Esophagus squamous epithelium (tissue), 5 donors: ENCODE measurements at places on chromosomes 5 and 9.

GRCh38 chr5:131008329-131008728 is 156.7 kb downstream of the HINT1 start:
- no peak for DNase-seq

DNA sequence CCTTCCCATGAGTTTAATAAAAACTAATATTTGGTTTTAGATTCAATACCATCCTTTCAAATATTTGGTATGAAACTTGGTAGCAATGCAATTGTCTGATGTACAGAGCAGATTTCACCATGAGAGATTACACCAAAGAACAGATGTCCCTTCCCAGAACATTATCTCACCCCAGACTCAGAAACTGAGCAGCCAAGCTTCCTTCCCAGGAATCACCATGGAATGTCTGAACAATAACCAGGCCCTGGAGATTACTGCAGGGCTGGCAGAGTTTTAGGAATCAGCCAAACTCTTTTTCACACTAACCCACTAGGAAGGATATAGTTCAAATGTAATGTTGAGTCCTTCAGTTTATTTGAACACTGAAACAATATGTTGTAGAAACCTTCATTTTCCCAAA is 23.9 kb downstream of the CLTA start:
- no peak for DNase-seq

DNA sequence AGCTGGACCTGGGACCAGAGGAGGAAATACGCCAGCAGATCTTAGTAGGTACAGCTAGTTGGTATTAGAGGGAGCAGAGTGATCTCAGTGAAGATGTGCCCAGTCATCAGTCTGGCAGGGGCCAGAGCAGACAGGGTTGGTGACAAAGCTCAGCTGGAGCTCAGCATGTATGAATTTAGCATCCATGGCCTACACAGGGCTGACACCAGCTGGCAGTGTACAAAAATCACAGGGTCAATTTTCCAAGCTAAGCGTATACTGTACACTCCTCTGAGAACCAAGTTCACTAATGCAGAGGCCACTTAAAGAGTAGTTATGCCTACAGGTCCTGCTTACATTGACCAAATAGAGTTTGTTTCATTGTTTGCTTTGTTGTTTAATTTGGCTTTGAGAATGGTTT is 146.6 kb downstream of the SLC24A2 start:
- DNase-seq, result no peak

GRCh38 chr5:126143622-126144021 is 279.6 kb upstream of the GRAMD2B start:
- DNase-seq, result no peak

DNA sequence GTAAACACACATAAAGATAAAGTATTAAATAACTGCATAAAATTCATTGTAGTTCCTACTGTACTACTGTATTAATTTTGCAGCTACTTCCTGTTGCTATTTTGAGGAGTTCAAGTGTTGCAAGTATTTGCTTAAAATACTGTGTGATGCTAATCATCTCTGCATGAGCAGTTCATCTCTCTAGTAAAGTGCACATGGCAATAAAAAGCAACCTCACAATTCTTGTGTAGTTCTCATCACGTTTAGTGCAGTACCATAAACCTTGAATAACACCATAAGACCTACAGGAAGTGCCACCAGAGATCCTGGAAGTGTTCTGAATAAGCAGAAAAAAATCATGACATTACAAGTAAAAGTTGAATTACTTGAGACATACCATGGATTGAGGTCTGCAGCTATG is 34.6 kb downstream of the CPLANE1 start:
- DNase-seq, result no peak

- DNase-seq, result no peak
These were observed 80.8 kb downstream of the HRH2 start for GRCh38 chr5:175738602-175739133.

DNA sequence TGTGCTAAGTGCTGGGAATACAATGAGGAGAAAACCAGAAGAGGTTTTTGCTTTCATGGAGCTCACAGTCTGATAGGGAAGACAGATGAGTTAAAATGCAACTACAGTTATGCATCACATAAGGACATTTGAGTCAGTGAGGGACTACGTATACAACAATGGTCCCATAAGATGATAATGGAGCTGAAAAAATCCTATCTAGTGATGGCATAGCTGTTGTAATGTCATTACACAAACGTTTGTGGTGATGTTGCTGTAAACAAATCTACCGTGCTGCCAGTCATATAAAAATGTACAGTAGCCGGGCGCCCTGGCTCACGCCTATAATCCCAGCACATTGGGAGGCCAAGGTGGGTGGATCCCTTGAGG is 110.1 kb upstream of the RAD23B start:
- DNase-seq, result no peak

DNA sequence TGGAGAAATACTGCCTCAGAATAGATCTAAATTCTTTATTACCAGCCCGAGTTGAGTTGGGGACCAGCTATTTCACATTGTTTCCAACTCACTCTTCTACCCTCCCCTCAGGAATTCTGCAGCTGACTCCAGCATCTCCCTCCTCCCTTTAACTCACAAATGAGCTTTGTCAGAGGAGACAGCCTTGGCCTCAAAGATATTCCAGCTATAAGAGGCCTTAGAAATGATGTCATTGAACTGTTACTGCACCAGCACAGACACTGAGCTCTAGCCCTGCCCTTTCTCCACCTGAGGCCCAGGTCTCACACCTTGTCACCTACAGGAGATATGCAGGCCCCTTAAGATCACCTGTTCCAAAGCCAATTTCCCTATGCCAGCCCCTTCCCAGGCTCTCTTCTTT is 78.4 kb upstream of the ATP10B start:
- DNase-seq, result no peak

DNA sequence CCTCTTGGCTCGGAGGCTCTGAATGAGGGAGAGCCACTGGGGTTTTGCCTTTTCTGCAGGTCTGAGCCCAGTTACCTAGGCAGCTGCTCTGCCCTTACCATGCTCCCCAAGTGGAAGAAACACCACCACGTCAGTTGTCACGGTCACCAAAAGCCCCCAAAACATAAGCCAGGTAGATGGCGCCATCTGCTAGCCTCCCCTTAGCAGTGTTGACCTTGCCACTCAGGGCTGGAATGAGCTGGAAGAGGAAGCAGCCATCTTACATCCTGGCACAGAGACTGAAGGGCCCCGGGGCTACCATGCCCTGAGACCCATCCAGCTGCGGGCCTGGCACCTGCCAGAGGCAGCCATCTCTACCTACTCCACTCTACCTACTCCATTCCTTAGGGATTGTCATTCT is 7.4 kb downstream of the ZER1 start:
- DNase-seq, result no peak

DNA sequence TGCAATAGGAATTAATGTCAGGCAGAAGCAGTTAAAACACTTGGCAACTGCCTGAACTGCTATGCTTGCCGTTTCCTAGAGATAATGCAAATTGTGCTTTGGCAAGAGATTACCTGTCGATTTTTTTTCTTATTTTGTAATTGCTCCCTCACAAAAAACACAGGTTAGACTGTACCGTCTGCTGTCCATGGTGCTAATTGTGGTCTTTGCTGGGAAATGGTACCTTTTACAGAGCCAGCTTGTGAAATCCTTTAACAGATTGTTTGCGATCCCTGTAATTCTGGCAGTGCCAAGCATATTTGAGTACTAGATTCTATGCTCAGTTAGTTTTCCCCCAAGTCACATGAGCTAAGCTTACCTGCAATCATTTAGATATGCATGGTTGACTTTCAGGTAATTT is 2125.8 kb upstream of the WWC1 start:
- DNase-seq, result no peak

DNA sequence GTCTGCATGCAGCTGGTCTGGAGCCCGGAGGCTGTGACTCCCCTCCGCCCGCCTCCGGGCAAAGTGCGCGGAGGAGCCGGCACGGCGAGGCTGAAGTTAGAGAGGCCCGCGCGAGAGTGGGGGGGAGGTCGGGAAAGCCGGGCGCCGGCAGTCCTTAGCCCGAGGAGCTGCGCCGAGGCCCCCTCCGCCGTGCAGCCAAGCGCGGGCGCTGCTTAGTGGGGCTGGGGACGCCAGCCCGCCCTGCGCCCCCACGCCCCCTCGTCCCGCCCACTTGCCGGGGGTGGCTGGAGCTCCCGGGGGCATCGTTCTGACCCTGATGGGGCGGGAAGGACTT is 403 bp downstream of the NINJ1 start:
- no peak for DNase-seq

GRCh38 chr9:77882294-77882693 is 149.3 kb downstream of the GNAQ start:
- DNase-seq, result no peak

DNA sequence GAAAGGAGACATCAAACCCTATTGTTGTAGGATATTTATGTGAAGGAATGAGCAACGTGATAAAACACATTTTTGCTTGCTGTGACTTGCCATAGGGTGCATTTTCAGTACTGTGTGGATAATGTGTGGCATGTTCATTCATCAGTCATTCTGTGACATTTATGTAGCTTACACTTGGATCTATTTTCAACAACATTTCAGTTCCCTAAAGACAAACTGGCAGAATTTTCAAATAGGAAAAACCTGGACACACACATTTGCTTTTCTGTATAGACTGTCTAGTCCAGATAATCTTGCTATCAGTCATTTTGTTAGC is 127.7 kb downstream of the TMC1 start:
- no peak for DNase-seq

DNA sequence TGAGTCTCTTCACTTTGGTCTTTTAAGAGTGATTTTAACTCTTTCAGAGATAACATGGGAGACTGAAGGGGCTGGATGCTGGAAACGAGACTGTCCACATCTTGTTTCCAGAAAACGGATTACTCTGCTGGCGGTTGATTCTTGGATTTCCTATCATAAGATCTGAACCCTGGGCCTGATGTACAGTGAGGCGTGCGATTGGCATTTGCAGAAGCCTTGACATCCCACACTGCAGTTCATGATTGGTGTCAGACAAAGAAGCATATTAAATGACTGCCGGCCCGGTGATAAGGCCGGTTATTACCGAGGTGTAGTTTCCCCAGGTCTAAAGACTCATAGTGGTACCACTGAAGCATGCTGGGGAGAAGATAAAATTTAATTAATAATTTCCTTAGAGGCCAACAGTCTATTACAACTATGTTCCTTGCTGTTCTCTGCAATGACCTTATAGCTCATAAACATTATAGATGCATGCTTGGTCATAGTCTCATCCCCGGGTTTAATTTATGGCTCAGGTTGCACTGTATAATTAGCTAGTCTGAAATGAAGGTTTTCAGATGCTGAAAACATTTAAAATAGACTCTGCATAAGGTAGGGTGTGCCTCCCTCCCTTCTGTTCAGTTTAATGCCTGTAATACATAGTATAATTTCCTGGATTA is 99.2 kb downstream of the PPP2R2B start:
- DNase-seq, result no peak

GRCh38 chr5:32067774-32068470 is 106.2 kb downstream of the GOLPH3 start:
- no peak for DNase-seq

GRCh38 chr9:109417585-109418544 is 80.2 kb downstream of the PTPN3 start:
- DNase-seq, result no peak

DNA sequence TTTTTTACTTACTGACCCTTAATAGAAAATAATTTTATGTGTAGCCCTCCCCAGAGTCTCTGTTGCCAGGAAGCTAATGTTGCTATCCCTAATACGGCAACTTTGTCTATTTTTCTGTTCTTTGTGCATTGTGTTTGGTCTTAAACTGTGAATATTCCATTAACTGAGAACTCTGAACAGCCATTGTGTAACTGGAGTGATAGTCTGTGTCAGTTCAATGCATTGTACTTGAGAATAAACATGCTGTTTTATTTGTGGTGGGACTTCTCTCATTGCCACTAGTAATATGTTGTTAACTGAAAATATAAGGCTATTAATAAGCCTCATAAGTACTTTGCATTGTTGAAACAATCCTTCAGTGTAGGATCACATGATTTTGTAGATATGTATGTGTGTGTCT is 278.3 kb upstream of the DMRT1 start:
- DNase-seq, result no peak

- no peak for DNase-seq
These were observed 8.8 kb upstream of the FCN2 start for GRCh38 chr9:134871697-134872340.

DNA sequence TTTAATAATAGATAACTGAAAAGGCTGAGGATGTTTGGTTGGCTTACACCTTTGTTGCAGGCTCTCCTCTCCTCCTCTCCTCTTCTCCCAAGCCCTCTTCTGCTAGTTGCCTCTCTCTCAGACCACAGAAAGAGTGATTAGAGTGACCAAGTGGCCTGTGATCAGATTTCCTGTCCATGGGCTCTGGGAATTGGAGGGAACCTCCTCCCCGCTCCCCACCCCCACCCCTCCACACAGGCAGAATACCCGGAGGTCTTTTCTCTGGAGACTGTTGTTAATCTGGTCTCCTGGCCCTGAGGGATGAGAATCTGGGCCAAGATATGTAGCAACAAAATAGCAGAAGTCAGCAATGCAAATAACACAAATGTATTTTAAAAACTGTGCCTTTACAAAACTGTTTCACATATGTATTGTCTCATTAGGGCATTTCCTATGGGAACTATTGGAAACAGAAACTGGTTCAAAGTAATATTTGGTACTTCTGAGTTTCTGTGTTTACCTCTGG is 361.3 kb downstream of the NR2F1-AS1 start:
- no peak for DNase-seq

DNA sequence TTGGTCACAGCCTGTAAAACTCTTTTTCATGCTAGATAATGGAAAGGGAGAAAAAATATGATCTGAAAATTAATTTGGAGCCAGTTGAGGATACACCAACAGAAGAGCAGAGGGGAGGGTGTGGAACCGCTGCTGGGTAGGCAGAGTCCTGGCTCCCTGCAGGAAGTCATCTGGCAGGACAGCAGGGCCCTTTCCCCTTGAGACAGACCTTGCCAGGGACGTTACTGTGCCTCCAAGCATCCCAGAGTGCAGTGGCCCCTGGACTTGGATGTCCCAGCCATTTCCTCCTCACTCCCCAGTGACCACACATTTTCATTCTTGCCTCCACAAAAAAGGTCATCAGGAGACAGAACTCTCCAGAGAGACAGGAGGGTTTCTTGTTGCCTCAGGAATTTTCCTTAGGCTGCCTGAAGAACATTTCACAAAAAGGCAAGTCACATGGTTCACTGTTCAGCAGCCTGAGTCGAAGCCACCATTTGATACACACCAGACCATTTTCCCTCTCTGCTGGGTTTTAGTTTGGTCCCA is 5.9 kb downstream of the TRPM3 start:
- DNase-seq, result no peak

DNA sequence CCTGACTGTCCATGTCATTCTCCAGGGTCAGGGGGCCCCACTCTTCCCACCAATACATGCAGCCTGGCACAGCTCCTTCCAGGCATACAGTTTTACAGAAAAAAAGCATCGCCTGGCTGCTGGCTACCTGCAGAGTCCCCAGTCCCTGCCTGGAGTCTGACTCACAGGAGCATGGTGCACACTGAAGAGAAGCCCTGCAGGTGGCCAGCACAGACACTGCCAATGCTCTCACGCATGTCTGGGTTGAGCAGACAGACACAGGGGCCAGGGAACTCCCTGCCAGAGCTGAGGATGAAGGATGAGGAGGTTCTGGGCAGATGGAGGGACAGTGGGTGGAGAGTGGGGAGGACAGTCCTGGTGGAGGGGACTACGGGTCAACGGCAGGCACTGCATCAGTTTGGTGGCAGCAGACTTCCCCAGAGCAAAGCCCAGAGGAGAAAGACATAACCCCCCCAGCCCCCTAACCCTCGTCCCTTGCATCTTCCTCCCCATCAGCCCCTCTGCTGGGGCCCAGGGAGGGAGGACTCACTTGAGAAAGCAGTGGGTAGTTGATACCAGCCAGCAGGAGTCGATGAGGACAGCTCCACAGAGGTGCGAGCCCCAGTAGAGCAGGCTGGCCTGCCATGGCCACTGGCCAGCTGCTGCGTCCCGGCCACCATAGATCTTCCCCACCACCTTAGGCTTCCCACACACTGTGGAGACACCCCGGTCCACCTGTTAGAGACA is 72.9 kb upstream of the SPTLC1 start:
- no peak for DNase-seq
